ENCODE measurements at places on chromosomes 6 and 20. TPM values are rescaled to one million over a fixed set of nuclear protein-coding genes. Genes with fewer than 3 reads are reported as not detected.

DNA sequence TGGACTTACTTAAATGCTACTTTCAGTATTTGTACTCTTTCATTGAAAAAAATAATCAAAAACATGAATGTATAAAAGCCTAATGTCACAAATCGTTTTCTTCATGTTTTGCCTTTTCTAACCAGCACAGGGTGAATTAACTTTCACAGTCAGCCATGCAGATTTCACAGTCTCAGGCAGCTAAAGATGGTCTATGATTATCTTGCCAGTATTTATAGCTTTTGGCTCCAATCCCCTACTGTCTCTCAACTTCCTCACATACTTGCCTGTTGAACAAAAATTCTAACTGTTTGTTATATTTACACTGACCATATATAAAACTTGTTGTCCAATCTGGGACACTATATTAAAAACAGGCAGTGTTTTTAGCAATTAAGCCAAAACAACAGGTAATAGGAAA lies 358.2 kb downstream of the ARHGAP18 start:
- no peak for DNase-seq

GRCh38 chr6:45301348-45302142 lies 26.6 kb upstream of the RUNX2 start:
- DNase-seq = no peak

DNA sequence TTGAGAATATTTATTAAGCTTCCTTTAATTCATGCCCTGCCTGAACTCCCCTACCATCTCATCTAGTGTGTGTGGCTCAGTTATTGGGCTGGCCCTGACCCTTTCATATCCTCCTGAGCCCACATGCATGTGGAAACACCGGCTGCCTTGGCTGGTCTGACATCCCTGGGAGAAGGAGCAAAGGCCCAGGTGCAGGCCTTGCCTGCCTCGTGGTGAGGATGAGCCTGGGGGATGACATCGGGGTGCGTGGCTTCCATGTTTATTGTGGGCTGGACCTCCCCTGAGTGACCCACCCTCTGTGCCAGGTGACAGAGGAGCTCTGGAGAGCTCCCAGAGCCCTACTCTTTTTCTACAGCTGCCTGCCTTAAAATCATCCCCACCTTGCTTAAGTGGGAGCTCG lies 69.1 kb downstream of the FOXA2 start:
- DNase-seq = no peak

DNA sequence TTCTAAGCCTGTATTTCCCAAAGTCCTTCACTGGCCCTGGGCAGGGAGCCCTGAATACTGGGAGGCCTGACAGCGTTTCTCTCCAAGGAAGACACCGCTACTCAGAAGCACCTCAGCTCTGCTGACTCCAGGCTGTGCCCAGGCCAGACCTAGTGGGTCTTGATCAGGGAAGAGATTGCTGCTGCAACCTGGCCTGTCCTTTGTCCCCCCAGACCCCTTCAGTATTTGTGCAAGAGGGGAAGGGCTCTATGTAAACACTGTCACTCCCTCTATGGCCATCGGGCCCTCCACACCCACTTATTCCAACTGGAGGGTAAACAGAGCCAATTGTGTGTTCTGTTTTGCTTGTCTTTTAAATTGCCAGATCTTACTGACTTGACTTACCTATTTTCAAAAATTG lies 20.6 kb downstream of the PLEKHG1 start:
- no peak for DNase-seq

- no peak for DNase-seq
These were observed 6.4 kb downstream of the SNPH start for GRCh38 chr20:1272368-1273100.

DNA sequence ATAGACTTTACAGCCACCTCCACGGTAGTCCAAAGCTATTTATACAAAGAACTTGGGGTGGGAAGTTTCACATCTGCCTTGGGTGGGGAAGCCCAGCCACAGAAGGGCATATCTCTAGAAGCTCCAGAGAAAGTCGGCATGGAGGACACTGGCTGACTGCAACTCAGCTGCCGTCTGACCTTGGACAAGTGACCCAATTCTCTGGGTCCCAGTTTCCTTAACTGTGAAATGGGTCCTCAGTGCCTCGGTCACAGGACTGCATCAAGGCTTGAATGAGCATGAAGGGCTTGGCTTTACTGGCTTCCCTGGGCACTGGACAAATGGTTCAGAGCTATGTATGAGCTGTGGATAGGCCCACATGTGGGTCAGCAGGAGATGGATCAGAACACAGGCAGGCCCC lies 58.6 kb downstream of the NOL4L start:
- no peak for DNase-seq

DNA sequence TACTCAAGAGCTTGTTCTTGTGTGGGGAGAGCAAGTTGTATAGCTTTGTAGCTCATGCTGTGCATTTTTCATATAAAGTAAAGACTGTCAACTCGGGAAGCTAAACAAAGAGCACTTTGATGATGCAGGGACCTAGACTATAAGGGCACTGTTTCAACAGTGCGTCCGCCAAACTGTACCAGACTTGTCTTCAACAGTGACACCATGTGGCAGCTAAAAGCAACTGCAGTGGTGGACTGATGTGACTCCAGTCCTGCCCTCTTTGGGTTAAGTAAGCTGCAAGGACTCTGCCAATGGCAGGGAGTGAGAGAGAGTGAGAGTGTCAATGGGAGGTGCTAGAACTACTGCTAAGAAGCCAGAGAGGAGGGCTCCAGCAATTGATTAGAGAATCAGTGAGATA lies 48.1 kb upstream of the MC3R start:
- peak; percentile 33 for DNase-seq

DNA sequence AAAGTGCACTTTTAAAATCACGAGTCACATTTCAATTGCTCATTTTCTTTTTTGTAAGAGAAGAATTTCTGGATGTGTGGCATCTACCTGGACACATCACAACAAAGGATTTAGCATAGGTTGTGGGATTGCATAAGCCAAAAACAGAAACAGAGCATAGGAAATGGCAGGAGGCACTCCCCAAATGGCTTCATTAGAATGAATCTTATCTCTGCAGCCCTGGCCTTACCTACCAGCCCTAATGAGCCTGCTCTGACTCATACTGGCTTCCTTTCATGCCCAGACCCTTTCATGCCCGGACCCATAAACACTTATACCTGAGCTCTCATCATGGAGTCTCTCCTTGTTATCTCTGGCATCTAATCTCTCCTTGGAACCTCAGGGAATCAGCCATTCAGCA lies 23.9 kb upstream of the SPTLC3 start:
- no peak for DNase-seq

DNA sequence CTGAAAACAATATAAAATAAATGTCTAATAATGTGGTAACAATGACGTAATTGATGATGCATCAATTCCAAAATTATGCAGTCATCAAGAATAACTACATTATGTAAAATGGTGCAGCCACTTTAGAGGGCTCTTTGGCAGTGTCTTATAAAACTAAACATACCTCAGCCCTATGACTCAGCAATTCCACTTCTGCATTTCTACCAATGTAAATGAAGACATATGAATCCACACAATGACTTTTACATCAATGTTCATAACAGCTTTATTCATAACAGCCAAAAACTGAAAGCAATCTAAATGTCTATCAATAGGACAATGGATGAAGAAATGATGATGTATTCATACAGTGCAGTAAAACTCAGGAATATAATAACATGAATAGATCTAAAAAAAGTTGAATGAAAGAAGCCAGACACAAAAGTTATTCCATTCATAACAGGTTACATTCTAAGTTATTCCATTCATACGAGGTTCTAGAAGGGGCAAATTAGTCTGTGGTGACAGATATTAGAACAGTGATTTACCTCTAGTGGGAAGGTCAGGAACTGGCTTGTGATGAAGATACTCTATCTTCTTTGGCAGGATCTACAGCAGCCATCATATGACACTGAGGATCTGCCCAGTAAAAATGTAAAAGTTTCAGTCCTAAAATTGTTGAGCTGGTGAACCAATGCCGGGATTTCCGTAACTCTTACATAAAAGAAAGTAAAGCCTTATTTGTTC lies 396.1 kb downstream of the PLCB1 start:
- DNase-seq = peak; percentile 59

DNA sequence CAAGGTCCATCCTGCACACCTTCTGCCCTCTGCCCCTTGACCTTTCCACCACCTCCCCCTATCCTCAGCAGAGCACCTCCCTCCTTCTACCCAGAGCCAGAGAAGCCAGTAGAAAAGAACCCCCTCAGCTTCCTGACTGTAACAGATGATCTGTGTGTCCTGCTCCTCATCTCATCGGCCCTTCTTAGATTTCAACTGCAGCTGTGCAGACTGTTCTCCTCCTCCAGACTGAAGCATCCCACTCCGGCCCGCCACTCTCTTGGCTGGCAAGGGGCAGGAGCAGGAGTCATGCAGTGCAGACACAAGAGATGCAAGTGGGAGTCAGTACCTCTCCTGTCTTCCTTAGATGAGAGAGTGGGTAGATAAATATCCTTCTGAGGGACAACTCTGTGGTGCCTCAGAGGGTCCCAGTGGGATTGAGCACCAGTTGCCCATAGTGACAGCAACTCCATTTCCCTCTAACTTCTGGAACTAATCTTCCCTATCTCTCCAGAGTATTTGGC lies 163.5 kb upstream of the MLN start:
- no peak for DNase-seq

DNA sequence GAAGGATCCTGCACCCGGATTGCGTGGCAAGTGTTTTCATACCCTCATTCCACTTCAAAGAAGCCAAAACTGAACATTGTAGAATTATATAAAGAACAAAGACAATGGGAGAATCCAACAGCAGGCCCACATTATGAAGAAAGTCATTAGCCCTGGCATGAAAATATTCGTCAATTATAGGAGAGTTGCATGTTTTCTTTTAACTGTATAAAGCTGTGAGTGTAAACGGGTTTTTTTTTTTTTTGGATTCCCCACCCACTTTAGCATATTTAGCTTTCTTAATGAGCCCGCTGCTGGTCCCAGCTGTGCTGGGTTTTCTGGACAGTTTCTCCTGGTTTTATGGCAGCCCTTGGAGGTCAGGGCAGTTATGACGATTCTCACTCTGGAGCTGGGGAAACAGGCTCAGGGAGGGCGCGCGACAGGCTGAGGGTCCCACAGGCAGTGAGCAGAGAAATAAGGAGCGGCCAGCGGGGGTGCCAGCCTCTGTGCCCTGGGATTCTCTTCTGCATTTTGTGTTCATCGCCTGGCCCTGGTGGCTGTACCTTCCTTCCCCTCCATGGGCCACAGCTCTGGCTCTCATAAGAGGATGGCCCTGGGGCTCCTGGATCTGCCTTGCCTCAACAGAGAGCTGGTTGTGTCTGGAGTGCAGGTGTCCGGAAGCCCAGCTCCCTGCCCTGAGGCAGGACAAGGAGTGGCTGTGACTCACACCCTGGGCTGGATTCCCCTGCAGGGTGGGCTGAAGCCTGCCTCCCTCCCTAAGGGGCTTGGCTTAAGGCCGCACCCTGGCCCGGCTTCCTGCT lies 24.1 kb upstream of the SULF2 start:
- DNase-seq = no peak

The PNLDC1 gene
- total RNA-seq = not detected

The DPPA5 gene
- total RNA-seq = not detected

The RFX6 gene
- total RNA-seq = not detected

The SLC44A4 gene
- not detected for total RNA-seq

The UNC5CL gene
- total RNA-seq = 0.63 TPM

The CST4 gene
- total RNA-seq = not detected

The NFS1 gene
- 41.3 TPM for total RNA-seq

The PLCB4 gene
- total RNA-seq = not detected

The DHX35 gene
- 13.0 TPM for total RNA-seq

The ADGRB3 gene
- not detected for total RNA-seq

The CPNE5 gene
- 89.8 TPM for total RNA-seq
